ENCODE measurements at places on chromosomes 12 and 14. TPM values are rescaled to one million over a fixed set of nuclear protein-coding genes. Genes with fewer than 3 reads are reported as not detected.

GRCh38 chr12:112179341-112179740, 54.0 kb downstream of the TRAFD1 start:
- DNase-seq: no peak

DNA sequence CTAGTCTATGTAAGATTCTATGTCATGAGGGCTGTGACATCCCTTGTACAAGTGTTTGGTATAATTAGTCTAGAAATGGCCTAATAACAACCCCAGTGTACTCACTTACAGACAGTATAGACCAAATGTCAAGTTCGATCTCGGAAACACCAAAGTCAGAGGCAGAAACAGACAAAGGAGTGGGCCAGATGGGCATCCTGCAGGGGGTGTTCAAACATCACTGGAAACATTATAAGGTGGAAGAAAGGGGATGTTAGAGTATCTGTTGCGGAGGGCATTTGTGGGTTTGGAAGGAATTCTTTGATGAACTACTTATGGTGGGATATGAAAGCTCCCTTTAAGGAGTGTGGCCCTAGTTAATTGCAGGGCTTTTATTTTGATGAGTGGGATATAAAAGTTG, 134.6 kb downstream of the ESR2 start:
- DNase-seq: no peak

Gene ZNF891
- total RNA-seq: 1.7 TPM

Gene CLECL1
- 1.3 TPM for total RNA-seq
